Upper lobe of left lung (tissue), 6 donors: ENCODE measurements at places on chromosomes 12 and 14. TPM values are rescaled to one million over a fixed set of nuclear protein-coding genes. Genes with fewer than 3 reads are reported as not detected.

GRCh38 chr12:120013659-120014380 is 24.8 kb downstream of the BICDL1 start:
- no peak overlapping the region for H3K4me3 ChIP-seq
- H3K27me3 ChIP-seq = no peaks in the 10 kb centered on the region
- no peaks in the 10 kb centered on the region for H3K4me1 ChIP-seq
- H3K36me3 ChIP-seq = no peaks in the 10 kb centered on the region

DNA sequence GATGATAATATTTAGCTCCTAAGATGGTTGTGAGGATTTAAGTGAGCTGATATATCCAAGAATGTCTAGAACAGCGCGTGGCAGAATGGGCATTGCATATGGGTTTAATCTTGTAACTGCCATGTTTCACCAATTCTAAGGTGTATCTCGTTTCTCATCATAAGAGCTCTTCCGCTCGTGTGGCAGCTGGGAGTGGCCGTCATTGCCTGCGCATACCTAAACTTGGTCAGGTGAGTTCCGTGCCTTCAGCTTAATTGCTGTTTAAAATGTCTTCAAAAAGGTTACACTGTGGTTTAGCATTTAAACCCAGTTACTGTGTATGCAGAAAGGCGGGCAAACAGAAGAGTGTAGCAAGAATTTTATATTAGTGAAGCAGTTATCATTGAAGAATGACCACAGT is 4.5 kb upstream of the AQP2 start:
- no peak overlapping the region for H3K27ac ChIP-seq
- no peak overlapping the region for H3K4me3 ChIP-seq

DNA sequence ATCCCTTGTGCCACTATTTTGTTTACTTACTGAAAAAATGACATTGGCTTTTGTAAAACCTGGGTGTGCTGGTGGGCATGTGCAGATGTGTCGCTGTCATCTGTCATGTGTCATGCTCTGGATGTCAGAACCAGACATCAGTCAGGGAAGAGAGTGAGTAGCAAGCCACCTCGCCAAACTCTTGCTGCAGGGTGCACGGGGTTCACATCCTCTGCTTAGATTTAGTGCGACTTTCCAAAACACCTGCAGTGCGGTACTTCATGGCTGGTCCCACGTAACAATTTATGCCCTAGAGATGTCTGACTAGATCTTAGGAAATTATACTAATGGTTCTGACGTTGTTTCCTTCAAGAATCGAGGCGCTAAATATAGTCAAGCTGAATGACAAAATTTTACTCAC is 106.7 kb downstream of the CRADD start:
- H3K27ac ChIP-seq = peak overlapping the region; percentile 64
- H3K27me3 ChIP-seq = no peaks in the 10 kb centered on the region
- no peak overlapping the region for H3K4me3 ChIP-seq
- peaks cover 25% of the 10 kb centered on the region for H3K4me1 ChIP-seq

DNA sequence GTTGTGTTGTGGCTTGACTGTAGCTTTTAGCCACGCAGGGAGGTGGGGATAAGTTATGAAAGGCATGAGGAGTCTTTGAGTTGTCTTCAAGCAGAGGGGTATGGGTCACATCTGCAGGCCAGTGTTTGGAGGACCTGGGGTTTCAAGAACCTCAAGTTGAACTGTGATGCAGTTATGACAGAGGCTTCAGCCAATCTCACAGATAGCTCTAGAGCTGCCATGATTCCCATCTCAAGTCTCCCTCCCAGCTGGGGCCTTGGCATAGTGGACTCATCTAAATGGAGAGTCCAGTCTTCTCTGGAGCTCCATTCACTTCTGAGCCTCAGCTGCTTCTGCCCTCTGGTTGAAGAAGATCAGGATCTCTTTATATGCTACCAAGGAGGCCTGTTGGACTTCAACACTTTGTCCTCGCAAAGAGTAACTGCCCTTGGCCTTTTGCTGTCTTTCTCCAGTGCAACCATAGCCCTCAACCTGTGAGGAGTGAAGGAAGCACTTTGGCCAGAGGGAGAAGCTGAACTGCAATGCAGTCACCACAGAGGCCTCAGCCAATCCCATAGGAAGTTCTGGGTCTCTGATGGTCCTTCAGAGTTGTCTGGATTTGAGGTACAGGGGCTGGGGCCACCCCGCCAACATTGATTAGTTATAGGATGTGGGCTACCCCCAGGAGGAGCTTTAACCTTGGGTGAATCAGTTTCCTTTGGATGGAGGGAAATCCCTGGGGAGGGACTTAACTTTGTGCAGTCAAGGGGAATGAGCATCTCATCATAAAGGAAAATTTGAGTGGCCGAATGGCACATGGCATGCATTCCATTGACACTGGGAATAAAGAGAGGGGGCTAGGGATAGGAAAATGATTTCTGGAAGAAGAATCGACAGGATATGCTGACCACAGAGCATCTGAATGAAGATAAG is 230.5 kb downstream of the PCNX1 start:
- H3K36me3 ChIP-seq = no peaks in the 10 kb centered on the region
- no peak overlapping the region for H3K4me3 ChIP-seq
- H3K27me3 ChIP-seq = no peaks in the 10 kb centered on the region

GRCh38 chr14:82094829-82095345 is 561.2 kb upstream of the SEL1L start:
- H3K4me1 ChIP-seq = no peaks in the 10 kb centered on the region
- no peaks in the 10 kb centered on the region for H3K36me3 ChIP-seq
- no peak overlapping the region for H3K27ac ChIP-seq
- H3K27me3 ChIP-seq = no peaks in the 10 kb centered on the region
- no peak for DNase-seq
- H3K4me3 ChIP-seq = no peak overlapping the region

GRCh38 chr12:4407136-4407535 is 27.6 kb upstream of the FGF23 start:
- H3K27ac ChIP-seq = no peak overlapping the region
- H3K4me3 ChIP-seq = no peak overlapping the region
- no peaks in the 10 kb centered on the region for H3K36me3 ChIP-seq
- H3K4me1 ChIP-seq = no peaks in the 10 kb centered on the region
- no peak for DNase-seq

GRCh38 chr12:132537049-132537448 is 47.1 kb downstream of the FBRSL1 start:
- peak; percentile 49 for DNase-seq
- H3K27ac ChIP-seq = no peak overlapping the region
- no peaks in the 10 kb centered on the region for H3K36me3 ChIP-seq

GRCh38 chr14:44657696-44658388 is 150.8 kb upstream of the FSCB start:
- DNase-seq = no peak
- no peak overlapping the region for H3K27ac ChIP-seq
- H3K4me1 ChIP-seq = no peaks in the 10 kb centered on the region
- no peaks in the 10 kb centered on the region for H3K36me3 ChIP-seq

- no peaks in the 10 kb centered on the region for H3K36me3 ChIP-seq
- H3K27me3 ChIP-seq = no peaks in the 10 kb centered on the region
- no peaks in the 10 kb centered on the region for H3K4me1 ChIP-seq
- no peak overlapping the region for H3K4me3 ChIP-seq
- H3K27ac ChIP-seq = no peak overlapping the region
- DNase-seq = no peak
These were observed 83.0 kb upstream of the LGR5 start for GRCh38 chr12:71356569-71356968.

GRCh38 chr12:130128790-130129735 is 33.2 kb upstream of the FZD10 start:
- no peak overlapping the region for H3K4me3 ChIP-seq
- H3K4me1 ChIP-seq = no peaks in the 10 kb centered on the region
- H3K27me3 ChIP-seq = no peaks in the 10 kb centered on the region
- no peak for DNase-seq
- H3K36me3 ChIP-seq = no peaks in the 10 kb centered on the region

- no peaks in the 10 kb centered on the region for H3K36me3 ChIP-seq
- DNase-seq = no peak
- H3K27ac ChIP-seq = no peak overlapping the region
- no peak overlapping the region for H3K4me3 ChIP-seq
- no peaks in the 10 kb centered on the region for H3K4me1 ChIP-seq
These were observed 29.8 kb upstream of the DACT1 start for GRCh38 chr14:58607952-58608317.

GRCh38 chr12:124646385-124647230 is 79.2 kb upstream of the NCOR2 start:
- no peak overlapping the region for H3K4me3 ChIP-seq
- H3K4me1 ChIP-seq = peaks cover 4% of the 10 kb centered on the region
- H3K27ac ChIP-seq = no peak overlapping the region
- DNase-seq = no peak

DNA sequence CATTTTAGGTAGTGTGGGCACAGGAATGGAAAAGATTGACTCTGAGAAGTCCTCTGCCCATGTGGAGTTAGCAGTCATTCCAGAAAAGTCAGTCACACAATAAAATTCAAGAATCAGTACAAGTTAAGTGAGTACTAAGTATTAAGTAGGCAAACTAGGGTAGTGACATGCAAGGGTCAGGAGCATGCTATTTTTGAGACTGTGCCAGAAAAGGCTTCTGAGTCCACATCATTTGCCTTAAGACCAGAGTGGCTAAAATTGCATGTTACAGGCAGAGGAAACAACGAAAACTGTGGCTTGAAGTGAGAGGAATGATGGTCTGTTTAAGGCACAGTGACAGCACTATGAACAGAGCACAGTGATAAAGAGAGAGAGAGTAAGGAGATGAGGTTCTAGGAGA is 108.9 kb downstream of the SLC6A15 start:
- no peak overlapping the region for H3K27ac ChIP-seq
- H3K4me1 ChIP-seq = no peaks in the 10 kb centered on the region
- H3K36me3 ChIP-seq = no peaks in the 10 kb centered on the region
- H3K4me3 ChIP-seq = no peak overlapping the region
- H3K27me3 ChIP-seq = no peaks in the 10 kb centered on the region

DNA sequence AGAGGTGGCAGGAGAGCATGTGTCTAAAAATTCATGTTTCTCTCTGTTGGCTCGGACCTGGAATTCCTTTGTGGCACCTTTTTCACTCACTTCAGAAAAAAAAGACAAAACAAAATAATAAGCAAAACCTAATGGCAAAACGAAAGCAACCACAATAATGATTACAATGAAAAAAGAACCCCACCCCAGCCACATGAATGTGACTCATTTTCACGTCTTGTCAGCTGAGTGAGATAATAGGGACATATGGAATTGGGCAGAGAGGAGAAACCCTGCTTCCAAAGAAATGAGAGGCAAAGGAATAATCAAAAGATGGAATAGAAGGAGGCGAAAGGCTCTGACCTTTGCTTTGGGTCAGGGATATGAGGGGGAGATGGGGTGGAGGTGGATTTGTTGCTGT is 143.4 kb downstream of the SLC8A3 start:
- no peaks in the 10 kb centered on the region for H3K36me3 ChIP-seq
- H3K27me3 ChIP-seq = no peaks in the 10 kb centered on the region
- no peak overlapping the region for H3K27ac ChIP-seq
- DNase-seq = no peak

GRCh38 chr12:31233061-31233730 is 92.8 kb downstream of the SINHCAF start:
- no peak overlapping the region for H3K27ac ChIP-seq
- H3K27me3 ChIP-seq = no peaks in the 10 kb centered on the region
- no peak overlapping the region for H3K4me3 ChIP-seq
- DNase-seq = no peak
- peaks cover 3% of the 10 kb centered on the region for H3K4me1 ChIP-seq
- H3K36me3 ChIP-seq = no peaks in the 10 kb centered on the region

GRCh38 chr14:71198687-71199086 is 291.4 kb downstream of the PCNX1 start:
- H3K36me3 ChIP-seq = no peaks in the 10 kb centered on the region
- no peak for DNase-seq
- H3K27me3 ChIP-seq = no peaks in the 10 kb centered on the region
- no peaks in the 10 kb centered on the region for H3K4me1 ChIP-seq

GRCh38 chr12:111339321-111339938 is 29.5 kb downstream of the PHETA1 start:
- H3K27ac ChIP-seq = no peak overlapping the region
- H3K36me3 ChIP-seq = no peaks in the 10 kb centered on the region
- H3K4me3 ChIP-seq = no peak overlapping the region

- H3K27me3 ChIP-seq = no peaks in the 10 kb centered on the region
- no peak overlapping the region for H3K27ac ChIP-seq
These were observed 312.4 kb upstream of the PRKD1 start for GRCh38 chr14:30240018-30240417.

Gene TTLL5
- 24.5 TPM for total RNA-seq

Gene VWF
- 360 TPM for total RNA-seq

Gene FOXG1
- not detected for total RNA-seq

Gene SALL2
- total RNA-seq = 9.1 TPM

Gene TGFB3
- 11.5 TPM for total RNA-seq

Gene LRP1
- total RNA-seq = 415 TPM

Gene RIMBP2
- not detected for total RNA-seq

Gene KRT75
- not detected for total RNA-seq

Gene AKAP3
- total RNA-seq = 1.2 TPM
